ENCODE measurements at places on chromosomes 4 and X. TPM values are rescaled to one million over a fixed set of nuclear protein-coding genes. Genes with fewer than 3 reads are reported as not detected.
A peak's percentile ranks its signal among the peaks of the same experiment; 100 is the strongest.

POU3F4 gene
- not detected for total RNA-seq

GRCh38 chrX:87728024-87728423 is 210.4 kb downstream of the KLHL4 start:
- DNase-seq = no peak

GJB1 gene
- total RNA-seq = not detected

CSN1S1 gene
- not detected for total RNA-seq

N4BP2 gene
- total RNA-seq = 12.8 TPM

GRCh38 chr4:187849556-187850225 is 145.9 kb upstream of the ZFP42 start:
- no peak for DNase-seq

GRCh38 chrX:130734713-130735112 is 168.3 kb downstream of the ENOX2 start:
- DNase-seq = no peak

DNA sequence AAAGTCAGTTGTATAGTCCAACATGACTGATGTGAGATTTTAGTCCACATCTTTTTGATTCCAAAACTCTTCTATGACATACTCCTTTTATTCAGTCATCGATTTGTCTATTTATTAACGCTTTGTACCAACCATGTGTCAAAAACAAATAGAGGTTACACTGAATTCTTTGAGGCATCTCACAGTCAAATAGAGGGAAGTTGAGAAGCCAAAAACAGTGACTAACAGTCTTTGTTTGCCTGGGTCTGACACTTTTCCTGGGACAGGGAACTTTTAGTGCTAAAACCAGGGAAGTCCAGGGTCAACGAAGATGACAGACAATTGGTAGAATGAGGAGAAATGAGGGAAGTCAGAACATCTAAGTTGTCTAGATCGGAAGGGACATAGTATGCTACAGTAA is 169.9 kb upstream of the HS3ST1 start:
- no peak for DNase-seq

GRCh38 chr4:40309250-40309774 is 25.8 kb upstream of the CHRNA9 start:
- DNase-seq = peak; percentile 91

ADAMTS3 gene
- total RNA-seq = not detected

DNA sequence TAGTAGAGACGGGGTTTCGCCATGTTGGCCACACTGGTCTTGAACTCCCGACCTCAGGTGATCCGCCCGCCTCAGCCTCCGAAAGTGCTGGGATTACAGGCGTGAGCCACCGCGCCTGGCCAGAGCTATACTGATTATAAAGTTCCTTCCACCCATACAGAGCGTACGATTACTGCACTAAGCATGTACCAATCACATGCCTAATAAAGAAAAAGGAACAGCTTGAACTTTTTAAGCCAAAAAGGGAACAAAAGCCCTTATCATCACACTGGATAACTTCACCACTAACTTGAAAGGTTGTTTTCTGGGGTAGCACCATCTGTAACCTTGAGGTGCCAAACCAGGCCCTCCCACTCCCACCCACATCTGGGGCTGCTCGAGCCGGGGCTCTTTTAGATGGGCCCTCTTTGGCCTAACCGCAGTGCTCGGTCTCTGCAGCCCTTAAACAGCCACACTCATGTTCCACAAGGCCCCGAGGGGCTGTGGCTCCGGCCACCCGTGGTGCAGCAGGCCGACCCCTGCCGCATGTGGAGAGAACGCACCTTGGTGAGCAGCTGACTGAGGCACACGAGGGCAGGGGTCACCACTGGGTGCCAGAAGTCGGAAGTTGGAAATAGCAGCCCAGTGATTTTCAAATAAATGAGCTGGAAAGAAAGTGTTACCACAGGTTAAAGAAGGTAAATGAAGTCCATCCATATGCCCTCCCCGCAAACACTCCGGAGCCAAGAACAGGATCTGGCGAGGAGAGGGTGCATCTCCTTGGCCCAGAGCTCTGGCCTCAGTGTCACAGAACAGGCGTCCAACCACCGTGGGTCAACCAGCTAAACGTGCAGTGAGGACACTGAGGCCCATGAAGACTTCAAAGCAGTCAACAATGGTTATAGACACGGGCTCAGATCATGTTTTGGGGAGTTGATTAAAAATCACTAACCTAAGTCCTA is 18.4 kb downstream of the NOP14 start:
- DNase-seq = no peak

GRCh38 chrX:101442085-101442484 is 34.1 kb downstream of the HNRNPH2 start:
- DNase-seq = no peak

DNA sequence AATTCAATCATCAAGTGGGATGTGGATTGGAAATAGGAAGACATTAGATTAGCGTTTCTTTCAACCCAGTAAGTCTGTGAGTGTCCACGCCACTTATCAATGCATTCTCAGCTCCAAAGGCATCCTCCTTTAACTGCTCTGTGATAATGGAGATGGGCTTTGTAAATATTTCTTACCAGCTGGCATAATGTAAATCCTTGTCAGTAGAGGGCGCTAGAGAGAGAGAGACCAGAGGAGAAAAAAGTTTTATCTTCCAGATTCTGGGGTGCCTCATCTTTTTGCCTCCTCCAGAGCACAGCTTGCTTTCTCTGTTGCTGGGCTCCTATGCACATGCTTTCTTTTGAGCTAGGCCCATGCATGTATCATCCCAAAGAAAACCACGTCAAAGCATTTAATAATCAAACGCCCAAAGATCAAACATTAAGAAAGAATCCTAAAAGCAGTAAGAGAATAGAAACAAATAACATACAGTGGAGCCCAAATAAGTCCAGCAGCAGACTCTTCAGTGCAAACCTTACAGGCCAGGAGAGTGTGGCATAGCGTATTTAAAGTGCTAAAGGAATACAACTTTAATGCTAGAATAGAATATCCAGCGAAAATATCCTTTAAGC is 9.6 kb upstream of the MTMR1 start:
- DNase-seq = peak; percentile 69

- DNase-seq = no peak
These were observed 56.6 kb downstream of the AFM start for GRCh38 chr4:73538162-73538561.

KLHL13 gene
- total RNA-seq = not detected

ZMAT1 gene
- 38.4 TPM for total RNA-seq

DNA sequence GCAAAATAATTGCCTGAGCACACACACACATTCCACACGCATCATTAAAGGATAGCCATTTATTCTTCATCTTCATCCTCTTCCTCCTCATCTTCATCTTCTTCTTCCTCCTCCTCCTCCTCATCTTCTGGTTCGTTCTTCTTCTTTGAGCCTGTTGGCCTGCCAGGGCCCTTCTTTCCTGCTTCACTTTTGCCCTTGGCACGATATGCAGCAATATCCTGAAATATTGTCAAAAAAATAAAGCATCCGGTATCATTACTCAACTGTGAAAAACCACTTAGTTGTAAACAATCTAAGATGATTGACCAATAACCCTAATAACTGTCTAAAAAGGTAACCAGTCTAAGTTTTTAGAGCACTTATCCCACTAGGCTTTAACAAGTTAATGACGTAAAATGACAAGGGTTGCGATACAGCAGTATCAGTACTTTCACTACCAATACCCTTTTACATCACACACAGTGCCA is 2.1 kb downstream of the HMGB2 start:
- DNase-seq = no peak

DNA sequence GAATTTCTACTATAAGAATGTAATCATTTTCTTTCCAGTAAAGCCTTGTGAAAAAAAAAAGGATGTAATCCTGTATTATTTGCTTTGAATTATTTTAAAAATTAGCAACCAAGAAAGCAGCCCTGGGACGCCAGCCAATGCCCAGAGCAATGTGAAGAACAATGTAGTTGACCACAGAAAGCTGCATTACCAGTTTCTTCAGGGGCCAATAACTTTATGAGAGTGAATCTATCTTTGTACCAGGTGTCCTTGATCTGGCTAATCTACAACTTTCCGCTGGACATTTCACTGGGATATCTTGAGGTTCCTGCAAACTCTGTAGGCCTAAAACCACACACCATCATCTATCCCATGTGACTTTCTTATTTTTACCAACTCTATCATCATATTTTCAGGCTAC is 7.6 kb upstream of the KLHL2 start:
- DNase-seq = no peak

GLRA2 gene
- not detected for total RNA-seq

DNA sequence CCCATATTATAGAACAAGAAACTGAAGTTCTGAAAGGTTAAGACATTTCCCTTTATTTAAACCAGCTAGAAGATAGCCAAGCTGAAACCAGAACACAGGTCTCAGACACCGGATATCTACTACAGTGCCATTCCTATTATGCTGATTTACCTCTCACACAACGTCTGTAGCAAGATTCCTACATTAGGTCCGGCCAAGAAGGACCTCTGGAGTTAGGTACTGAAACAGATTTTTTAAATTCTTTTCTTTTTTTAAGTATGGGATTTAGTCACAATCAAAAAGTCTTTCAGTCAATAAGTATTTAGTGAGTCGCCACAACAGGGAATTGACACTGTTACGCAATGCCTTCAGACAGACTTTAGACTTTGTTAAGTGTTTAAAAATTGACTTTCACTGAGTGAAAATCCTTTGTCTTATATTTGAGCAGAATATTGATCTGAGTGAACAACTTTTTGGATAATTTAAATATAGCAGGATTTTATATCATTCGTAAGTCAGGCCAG is 26.5 kb upstream of the SPANXN4 start:
- DNase-seq = no peak

ARR3 gene
- not detected for total RNA-seq

- DNase-seq = no peak
These were observed 18.4 kb upstream of the OGT start for GRCh38 chrX:71514367-71515037.

GRCh38 chr4:139278485-139278884 is 1.5 kb downstream of the MGARP start:
- no peak for DNase-seq

DNA sequence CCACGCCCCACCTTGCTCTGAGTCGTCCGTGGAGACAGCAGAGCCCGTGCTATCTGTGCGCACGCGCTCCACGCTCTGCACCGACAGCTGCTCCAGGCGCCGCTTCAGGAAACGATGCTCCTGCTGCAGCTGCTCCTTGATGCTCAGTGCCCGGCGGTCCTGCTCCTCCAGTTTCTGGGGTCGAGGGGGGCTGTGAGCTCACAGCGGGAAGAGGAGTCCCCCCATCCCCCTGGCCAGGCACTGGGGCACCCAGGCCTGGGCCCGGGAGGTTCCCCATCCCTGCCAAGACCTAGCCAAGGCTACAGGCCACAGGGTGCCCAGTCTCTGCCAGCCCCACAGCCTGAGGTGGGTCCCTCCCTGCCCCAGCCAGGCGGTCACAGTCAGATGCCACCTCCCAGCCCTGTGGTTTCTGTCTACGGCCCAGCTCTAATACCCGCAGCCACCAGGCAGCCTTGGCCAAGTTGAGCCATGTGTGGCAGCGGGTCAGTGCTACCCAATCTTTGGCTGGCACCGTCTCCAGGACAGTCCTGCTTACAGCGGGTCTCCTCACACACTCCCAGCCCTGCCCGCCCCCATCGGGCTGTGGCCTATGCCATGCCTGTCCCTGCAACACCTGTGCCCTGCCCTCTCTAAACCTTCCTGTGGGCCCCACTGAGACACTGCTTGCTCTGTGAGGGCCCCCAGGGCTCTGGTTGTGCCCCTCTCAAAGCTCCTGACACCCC is 9.3 kb upstream of the HAUS3 start:
- peak; percentile 6 for DNase-seq

DNA sequence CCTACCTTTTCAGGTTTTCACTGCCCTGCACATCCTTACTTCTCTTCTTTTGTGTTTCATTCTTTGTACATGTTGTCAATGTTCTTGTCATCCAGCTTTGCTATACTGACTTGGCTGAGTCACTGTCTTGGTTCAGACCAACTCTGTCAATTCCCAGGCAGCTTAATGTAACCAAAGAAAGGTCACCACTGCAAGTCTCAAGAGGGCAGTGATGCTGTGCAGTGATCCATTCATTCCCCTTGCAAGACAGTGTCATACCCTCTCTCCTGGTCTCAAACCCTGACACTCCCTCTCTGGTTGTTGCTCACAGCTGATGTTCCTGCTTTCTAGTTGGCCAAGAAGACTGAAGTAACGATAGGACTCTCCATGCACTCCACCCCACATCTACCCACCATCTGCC is 17.5 kb downstream of the RAB39B start:
- DNase-seq = no peak

DNA sequence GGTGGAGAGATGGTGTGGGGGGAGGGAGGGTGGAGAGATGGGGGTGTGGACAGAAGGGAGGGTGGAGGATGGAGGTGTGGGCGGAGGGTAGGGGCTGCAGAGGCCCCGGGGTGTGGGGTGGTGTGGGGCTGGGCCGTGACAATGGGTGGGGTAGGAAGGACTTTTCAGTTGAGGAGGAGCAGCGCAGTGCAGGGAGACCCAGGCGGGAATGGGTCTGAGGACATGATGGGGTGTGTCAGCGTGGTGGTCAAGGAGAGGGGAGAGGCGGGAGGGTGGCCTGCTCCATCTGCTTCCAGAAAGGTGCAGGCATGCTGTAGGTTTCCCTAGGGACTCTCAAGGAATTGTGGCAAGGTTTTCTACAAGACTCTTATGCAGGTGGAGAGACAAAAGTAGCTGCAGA is 48.9 kb downstream of the RGS12 start:
- DNase-seq = no peak

GRCh38 chr4:118839221-118839927 is 3.4 kb upstream of the SEC24D start:
- no peak for DNase-seq

GAGE1 gene
- total RNA-seq = not detected

GRCh38 chrX:133633950-133634349 is 218.7 kb upstream of the GPC4 start:
- DNase-seq = no peak

DNA sequence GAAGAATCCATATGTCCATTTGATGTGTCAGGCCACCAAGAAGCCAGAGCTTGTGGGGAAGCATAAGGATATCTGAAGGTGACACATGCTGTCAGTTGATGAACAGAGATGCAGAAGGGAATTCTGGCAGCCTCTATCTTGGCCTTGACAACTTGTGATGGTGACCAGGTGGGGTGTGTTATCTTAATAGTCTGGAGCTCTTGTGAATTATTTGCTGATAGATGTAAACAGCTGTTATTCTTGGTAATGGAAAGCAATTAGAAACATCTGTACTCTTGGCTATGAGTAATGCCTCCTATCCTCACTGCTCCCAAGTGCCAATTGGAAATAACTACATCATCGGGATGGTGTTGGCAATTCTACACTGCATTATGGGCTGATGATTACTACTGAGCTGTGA is 51.9 kb downstream of the NAA11 start:
- no peak for DNase-seq

DNA sequence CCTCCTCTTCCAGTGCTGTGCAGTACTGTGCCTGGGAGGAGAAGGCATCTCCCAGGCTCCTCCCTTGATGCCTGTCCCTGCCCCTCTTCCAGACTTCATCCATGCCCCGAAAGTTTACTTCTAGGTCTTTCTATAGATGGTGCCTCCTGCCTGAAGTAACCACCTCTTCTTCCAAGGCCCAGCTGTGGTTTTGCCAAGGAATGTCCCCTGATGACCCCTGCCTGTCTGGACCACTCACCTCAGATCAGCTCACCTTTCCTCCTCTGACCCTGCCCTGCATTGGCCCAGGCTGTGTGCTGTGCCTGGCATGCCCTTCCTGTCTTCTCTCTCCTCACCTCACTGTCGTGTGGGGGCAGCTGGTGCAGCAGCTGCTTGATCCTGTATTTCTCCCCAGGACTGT is 6.8 kb downstream of the PRICKLE3 start:
- no peak for DNase-seq

GRCh38 chr4:56972809-56973208 is 4.6 kb downstream of the NOA1 start:
- no peak for DNase-seq
